Effector memory CD8-positive, alpha-beta T cell (primary cell): ENCODE measurements at places on chromosomes 7 and 10.

DNA sequence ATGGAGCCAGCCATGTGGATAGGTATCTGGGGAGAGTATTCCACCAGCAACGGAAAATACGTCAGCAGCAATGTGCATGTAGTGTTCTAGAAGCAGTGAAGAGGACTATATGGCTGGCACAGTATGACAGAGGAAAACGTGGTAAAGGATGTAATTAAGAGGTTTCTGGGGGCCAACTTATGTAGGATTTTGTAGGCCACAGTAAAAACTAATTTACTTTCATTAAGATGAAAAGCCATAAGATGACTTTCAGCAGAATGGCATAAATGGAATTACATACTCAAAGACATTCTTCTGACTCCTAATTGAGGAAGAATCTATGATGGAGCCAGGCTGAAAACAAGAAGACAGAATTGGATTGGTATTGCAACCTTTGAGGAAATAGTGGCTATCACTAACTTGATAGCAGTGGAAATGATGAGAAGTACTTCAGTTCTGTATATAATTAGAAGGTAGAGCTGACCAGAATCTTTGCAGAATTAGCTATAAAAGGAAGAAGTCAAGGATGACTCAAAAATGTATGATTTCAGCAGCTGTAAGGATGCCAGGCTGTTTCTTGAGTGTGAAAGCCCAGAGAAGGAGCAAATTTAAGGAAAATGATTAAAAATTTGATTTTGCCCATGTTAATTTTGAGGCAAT lies 156.7 kb downstream of the MBL2 start:
- no peak overlapping the region for H3K27ac ChIP-seq
- no peaks in the 10 kb centered on the region for H3K36me3 ChIP-seq
- H3K4me3 ChIP-seq, result no peak overlapping the region
- no peaks in the 10 kb centered on the region for H3K27me3 ChIP-seq

DNA sequence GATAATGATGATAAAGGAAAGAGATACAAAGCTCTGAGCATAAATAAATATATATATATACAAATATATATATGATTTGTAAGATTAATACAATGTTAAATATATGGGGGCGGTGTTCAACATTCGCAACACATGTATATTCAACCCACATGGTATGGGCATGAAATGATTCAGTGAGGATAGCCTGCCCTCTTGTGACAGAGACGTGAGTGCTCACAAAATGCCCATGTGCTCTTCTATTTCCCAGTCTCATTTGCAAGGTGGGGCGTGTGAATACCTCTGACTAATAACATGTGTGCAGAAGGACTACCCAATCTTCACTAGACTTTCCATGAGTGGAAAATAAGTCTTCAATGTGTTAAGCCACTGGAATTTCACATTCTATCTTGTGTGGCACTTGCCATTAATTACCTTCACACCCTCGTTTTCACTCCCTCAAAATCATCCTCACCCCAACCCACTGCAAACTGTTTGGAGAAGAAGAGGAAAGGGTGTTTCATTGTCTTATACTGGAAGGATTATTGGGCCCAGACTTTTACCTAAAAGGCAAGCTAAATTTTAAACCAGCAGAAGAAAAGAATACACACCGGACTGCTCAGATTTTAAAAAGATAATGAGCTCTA lies 26.9 kb downstream of the ASAH2 start:
- H3K4me1 ChIP-seq, result no peaks in the 10 kb centered on the region
- peak; percentile 20 for DNase-seq
- no peaks in the 10 kb centered on the region for H3K36me3 ChIP-seq
- no peak overlapping the region for H3K4me3 ChIP-seq
- peaks cover 12% of the 10 kb centered on the region for H3K27me3 ChIP-seq
- no peak overlapping the region for H3K27ac ChIP-seq

DNA sequence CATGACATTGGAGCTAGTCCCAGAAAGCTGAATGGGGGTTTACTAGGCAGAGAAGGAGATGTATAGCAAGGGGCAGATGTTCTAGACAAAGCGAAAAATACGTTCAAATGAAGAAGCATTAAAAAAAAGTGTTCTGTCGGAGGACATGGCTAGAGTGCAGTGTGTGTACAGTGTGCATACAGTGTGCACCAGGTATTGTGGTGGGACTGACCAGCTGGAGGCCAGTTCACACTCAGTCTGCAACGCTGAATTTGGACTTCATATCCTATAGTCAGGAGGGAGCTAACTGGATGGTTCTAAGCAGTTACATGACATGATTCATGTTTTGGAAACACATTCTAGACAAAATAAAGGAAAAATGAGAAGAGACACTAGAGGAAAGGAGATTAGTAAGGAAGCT lies 8.8 kb downstream of the BBIP1 start:
- H3K27ac ChIP-seq, result no peak overlapping the region
- peaks cover 16% of the 10 kb centered on the region for H3K4me1 ChIP-seq
- H3K4me3 ChIP-seq, result no peak overlapping the region
- no peaks in the 10 kb centered on the region for H3K27me3 ChIP-seq
- peaks cover 8% of the 10 kb centered on the region for H3K36me3 ChIP-seq
- DNase-seq, result no peak

DNA sequence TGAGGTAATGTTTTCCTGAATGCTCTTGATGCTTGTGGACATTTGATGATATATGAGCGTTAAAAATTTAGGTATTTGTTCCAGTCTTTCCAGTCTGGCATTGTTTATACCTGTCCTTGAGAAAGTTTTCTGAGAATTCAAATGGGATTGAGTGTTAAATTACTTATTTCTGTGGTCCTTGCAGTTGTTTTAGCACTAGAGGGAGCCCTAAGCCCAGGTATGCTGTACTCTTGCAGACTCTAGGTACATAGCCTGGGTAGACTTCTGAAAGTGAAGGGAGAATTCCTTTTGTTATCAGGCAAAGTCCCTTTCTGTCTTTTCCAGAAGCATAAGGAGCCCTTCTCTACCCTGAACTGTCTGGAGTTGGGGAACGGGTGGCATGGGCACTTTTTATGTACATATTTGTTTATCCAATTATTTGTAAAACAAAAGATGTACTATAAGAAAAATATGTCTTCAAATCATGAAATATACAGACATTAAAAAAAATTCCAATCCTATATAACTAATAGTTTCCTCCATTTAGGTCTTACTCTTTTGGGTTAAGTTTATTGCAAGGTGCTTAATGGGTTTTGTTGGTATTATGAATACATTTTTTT lies 262.1 kb downstream of the ATRNL1 start:
- peaks cover 3% of the 10 kb centered on the region for H3K36me3 ChIP-seq
- DNase-seq, result no peak
- H3K4me3 ChIP-seq, result no peak overlapping the region

GRCh38 chr10:73798927-73799560 lies 12.4 kb downstream of the NDST2 start:
- peak overlapping the region; percentile 85 for H3K27ac ChIP-seq
- peaks cover 8% of the 10 kb centered on the region for H3K4me1 ChIP-seq
- peaks cover 84% of the 10 kb centered on the region for H3K36me3 ChIP-seq
- no peak overlapping the region for H3K4me3 ChIP-seq
- no peaks in the 10 kb centered on the region for H3K27me3 ChIP-seq

DNA sequence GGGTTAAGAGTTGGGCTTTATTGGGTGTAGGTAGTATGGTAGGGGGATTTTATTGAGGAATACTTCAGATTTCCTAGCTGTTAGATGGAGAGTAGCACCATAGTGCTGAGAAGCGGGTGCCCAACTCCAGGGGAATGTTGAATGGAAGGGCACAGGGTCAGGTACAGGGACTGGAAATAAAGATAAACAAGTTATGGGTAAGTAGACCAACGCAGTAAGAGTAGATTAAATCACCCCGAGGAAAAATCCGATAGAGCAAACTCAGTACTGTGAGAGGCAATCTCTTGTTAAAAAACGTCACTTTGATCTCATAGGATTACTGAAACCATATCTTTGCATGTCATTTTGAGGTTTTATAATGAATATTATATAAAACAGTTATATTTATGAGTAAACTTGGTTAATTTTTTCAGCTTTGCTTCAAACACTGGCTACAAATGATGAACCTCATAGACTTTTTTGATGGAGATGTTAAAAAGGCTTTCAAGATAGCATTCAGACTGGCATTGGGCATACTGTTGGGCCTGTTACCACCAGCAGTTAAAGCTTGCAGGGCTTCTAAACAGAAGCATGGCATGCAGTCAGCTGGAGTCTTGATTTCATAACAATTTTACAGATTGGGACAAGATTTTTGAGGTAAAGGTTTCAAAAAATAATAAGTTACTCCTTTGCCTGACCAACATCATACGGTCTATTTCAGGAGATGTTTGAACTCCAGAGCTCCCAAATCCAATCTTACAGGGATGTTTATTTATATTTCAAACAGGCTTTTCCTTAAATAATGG lies 7.1 kb downstream of the AHR start:
- H3K4me1 ChIP-seq, result peaks cover 19% of the 10 kb centered on the region
- H3K36me3 ChIP-seq, result peaks cover 4% of the 10 kb centered on the region
- H3K27ac ChIP-seq, result peak overlapping the region; percentile 71
- H3K27me3 ChIP-seq, result no peaks in the 10 kb centered on the region

GRCh38 chr10:32317795-32318357 lies 29.1 kb downstream of the EPC1 start:
- peak overlapping the region; percentile 72 for H3K27ac ChIP-seq
- peak overlapping the region; percentile 46 for H3K4me3 ChIP-seq
- H3K27me3 ChIP-seq, result no peaks in the 10 kb centered on the region
- H3K36me3 ChIP-seq, result peaks cover 25% of the 10 kb centered on the region
- H3K4me1 ChIP-seq, result peaks cover 80% of the 10 kb centered on the region
- DNase-seq, result no peak

- H3K36me3 ChIP-seq, result no peaks in the 10 kb centered on the region
- H3K4me1 ChIP-seq, result no peaks in the 10 kb centered on the region
- H3K27me3 ChIP-seq, result no peaks in the 10 kb centered on the region
- DNase-seq, result no peak
- no peak overlapping the region for H3K27ac ChIP-seq
Measured at GRCh38 chr10:125991392-125991791, 95.0 kb downstream of the FANK1 start.

DNA sequence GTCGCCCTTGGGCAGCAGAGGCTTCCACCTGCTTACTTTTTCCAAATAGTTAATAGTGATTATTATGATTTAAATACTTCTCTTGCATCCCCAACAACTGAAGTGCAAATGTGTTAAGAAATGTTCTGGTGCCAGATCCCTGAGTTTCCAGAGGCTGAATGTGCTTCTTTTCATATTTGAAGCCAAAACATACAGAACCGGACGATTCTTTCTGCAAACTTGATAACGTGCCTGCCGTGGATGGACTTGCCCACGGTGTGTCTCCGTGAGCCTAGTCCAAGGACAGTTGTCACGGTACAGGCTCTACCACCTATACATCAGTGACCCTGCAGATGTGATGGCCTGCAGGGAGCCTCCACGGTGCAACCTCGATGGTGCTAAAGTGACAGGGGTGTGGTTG lies 198.6 kb upstream of the LYZL2 start:
- no peak overlapping the region for H3K27ac ChIP-seq
- peaks cover 42% of the 10 kb centered on the region for H3K27me3 ChIP-seq
- DNase-seq, result no peak

DNA sequence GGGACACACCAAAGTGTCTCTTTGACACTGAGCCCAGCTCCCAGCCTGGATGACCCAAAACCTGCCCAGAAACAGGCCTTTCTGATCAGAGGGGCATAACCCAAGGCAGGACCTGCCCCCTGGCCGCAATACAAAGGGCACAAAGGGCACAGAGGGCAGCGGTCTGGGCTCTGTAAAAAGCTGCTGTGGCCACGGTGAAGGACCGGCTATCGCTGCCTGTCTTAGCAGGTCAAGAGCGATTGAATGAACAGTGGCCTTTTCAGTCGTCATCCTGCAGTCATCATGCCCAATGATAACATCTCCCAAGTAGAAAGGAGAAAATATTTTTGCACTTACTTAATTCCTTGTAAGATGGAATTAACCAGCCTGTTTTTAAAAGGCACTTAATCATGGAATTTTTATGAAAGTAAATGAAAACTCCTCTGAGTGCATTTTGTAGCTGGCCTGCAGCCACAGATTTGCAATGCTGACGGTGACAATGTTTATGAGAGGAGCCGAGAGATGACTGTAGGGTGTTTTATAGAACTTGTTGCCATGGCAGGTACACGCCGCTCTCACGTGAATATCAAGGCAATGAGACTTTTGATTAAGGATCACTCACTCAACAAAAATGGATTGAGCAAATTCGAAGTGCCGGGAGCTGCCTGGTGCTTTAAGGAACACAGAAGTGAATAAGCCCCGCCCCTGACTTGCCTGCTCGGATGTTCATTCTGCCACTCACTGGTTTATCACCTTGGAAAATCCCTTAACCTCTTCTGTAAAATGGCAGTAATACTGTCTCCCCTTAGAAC lies 47.3 kb upstream of the BHLHA15 start:
- no peak for DNase-seq
- no peak overlapping the region for H3K27ac ChIP-seq
- H3K4me3 ChIP-seq, result no peak overlapping the region
- H3K27me3 ChIP-seq, result no peaks in the 10 kb centered on the region

DNA sequence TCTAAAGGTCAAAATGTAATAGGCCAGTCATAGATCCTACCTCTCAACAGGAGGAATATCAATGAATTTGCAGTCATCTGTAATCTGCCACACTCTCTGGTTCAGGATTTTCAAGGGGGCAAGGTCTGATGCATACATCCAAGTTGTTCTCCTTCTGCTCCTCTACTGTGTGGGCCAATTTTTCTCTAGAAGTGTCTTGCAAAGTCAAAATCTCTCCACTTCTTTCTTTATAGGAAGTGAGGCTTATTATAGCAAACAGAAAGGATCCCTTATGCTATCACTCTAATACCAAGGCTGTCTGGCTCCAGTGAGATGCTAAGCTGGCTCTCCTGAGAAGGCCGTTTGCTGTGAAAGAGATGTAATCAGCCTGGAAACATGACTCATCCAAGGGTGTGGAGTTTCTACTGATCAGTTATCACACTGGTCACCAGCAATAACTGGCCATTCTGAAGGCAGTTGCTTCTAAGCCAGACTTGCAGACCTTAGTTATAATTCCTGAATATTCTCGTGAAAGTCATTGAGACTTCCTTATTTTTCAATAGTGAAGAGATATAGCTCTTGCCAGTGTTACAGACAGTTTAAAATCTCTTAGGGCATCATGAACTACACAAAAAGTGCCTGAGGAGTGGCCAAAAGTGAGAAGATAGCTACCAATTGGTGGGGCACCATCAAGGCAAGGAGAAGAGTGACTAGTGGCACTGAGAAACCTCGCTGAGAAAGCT lies 43.2 kb upstream of the LRGUK start:
- DNase-seq, result no peak
- no peak overlapping the region for H3K27ac ChIP-seq
- H3K27me3 ChIP-seq, result no peaks in the 10 kb centered on the region
- H3K4me1 ChIP-seq, result no peaks in the 10 kb centered on the region

- no peak overlapping the region for H3K4me3 ChIP-seq
- peaks cover 18% of the 10 kb centered on the region for H3K27me3 ChIP-seq
- no peak for DNase-seq
- no peak overlapping the region for H3K27ac ChIP-seq
- H3K36me3 ChIP-seq, result no peaks in the 10 kb centered on the region
Measured at GRCh38 chr10:47038881-47039561, 127.8 kb downstream of the PTPN20 start.

GRCh38 chr7:130986261-130986690 lies 252.3 kb upstream of the KLF14 start:
- peaks cover 64% of the 10 kb centered on the region for H3K36me3 ChIP-seq
- H3K4me1 ChIP-seq, result peaks cover 53% of the 10 kb centered on the region

GRCh38 chr7:79055722-79056415 lies 397.6 kb downstream of the MAGI2 start:
- H3K4me3 ChIP-seq, result no peak overlapping the region
- H3K4me1 ChIP-seq, result no peaks in the 10 kb centered on the region
- no peaks in the 10 kb centered on the region for H3K27me3 ChIP-seq
- H3K36me3 ChIP-seq, result no peaks in the 10 kb centered on the region
- no peak for DNase-seq
